ENCODE measurements at places on chromosomes 2 and 18. TPM values are rescaled to one million over a fixed set of nuclear protein-coding genes. Genes with fewer than 3 reads are reported as not detected.

ARL5A gene
- 68.3 TPM for total RNA-seq

GRCh38 chr18:44624052-44624451 is 56.6 kb upstream of the SETBP1 start:
- no peak for DNase-seq

DNA sequence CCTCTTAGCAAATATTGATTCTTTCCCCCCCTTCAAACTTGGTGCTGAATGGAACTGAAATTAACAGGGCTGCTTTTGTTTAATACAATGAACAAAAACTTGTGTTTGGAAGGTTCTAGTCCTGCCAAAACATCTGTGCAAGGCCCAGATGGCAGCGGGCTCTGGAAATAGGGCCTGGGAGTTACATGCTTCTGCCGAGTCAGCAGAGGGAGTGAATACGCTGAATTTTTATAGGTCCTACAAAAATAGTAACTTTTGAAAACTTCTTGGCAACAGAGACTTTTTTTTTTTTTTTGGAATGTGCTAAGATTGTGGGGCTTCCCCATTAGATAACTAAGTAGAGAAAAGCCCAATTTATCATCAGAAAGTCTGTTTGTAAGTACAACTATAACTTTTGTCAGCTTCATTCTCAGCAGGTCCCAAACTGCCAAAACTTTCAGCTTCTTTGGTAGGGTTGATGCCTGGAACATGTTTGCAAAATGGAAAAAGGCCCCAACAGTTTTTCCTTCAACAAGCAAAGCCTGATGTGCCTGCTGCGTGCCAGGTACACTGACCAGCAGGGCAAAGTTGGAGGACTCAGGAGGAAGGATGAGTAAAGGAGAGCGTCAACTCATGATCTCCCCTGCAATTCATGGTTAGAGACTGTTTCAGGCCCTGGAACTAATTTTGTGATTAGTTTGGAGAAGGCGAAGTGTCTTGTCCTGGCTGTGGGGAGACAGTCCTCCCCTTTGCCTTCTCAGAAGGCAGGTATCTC is 45.1 kb upstream of the HDAC4 start:
- peak; percentile 41 for DNase-seq

DNA sequence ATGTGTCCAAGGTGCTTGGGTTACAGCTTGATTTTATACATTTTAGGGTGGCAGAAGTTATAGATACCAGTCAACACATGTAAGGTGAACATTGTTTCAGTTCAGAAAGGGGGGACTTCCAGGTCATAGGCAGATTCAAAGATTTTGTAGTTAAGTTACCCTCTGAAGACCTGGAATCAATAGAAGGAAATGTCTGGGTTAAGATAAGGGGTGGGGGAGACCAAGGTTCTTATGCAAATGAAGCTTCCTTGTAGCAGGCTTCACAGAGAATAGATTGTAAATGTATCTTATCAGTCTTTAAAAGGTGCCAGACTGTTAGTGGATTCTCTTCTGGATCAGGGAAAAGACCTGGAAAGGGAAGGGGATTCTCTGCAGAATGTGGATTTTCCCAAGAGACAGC is 42.4 kb downstream of the BMPR2 start:
- peak; percentile 6 for DNase-seq

CIB4 gene
- not detected for total RNA-seq

KLHL29 gene
- 3.6 TPM for total RNA-seq

- no peak for DNase-seq
These were observed 1260.5 kb upstream of the ACVR2A start for GRCh38 chr2:146584316-146584715.

Data from hepatocyte (in vitro differentiated cells).